ENCODE measurements at places on chromosomes 7 and 10.
A peak's percentile ranks its signal among the peaks of the same experiment; 100 is the strongest.

DNA sequence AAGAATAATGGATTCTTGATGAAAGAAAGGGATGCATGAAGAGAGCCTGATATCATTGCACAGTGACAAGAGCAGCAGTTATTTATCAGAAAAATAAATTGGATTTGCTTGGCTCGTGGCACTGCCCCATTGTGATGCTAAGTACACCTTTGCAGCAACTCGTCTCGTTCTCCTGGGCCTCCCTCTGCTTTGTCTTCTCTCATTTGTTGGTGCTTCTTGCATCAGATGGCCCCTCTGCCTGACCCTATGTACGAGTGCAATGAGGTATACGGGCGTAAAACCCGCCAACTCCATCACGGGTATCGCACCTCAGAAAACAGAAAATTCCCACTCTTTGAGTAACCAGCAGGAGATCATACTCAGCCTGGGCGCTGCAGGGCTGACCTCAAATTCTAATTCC lies 107.2 kb upstream of the C10orf90 start:
- no peak for DNase-seq

DNA sequence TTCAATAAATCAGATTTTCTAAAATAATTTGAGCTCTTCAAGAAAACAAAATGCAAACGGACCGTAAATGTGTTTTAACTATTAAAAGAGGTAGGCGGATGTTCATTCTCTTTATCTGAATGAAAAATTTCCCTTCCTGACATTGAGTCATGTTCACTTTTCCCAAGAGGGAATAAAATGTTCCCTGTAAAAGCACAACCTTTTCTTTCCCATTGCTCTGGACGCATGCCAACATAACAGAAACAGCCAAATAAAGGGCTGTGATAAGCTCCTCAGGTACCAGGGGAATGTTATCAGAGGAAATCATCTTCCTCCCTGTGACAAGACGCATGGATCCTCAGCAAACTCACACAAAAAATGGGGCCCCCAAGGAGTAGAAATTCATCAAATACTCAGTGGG lies 251.8 kb downstream of the MTERF1 start:
- no peak for DNase-seq

DNA sequence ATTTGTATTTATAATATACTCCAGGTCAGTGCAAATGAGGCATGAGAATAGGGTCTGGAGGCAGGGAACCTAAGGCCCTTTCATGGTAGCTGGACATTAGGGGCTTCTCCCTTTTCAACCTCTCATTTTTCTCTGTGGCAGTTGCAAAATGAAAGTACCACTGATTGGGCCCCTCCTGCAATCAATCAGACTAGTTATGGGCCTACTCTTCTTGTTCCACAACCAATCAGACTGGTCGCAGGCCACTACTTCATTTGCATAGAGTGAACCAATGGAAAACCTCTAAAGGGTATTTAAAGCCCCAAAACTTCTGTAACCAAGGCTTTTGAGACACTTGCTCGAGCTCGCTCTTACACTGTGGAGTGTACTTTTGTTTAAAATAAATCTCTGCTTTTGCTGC lies 10.0 kb upstream of the PRPS1L1 start:
- DNase-seq = no peak

DNA sequence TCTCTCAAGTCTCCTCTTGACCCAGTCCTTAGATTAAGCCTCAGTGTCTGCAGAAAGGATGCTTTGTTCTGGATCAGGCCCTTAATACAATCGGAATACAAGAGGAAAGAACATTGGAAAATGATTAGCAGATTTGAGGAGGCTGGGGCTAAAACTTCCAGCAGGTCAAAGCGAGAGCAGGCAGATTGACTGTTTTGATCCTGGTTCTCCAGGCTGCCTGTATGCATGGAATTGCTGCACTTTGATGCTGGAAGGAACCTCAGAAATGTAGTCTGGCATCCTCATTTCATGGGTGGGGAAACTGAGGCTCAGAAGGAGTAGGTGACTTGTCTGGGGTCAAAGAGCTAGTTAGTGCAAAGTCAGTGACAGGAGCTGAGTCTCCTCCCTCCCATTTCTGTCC lies 202.8 kb downstream of the EMX2 start:
- no peak for DNase-seq

- DNase-seq = no peak
Measured at GRCh38 chr10:14327527-14327926, 3.2 kb downstream of the FRMD4A start.

DNA sequence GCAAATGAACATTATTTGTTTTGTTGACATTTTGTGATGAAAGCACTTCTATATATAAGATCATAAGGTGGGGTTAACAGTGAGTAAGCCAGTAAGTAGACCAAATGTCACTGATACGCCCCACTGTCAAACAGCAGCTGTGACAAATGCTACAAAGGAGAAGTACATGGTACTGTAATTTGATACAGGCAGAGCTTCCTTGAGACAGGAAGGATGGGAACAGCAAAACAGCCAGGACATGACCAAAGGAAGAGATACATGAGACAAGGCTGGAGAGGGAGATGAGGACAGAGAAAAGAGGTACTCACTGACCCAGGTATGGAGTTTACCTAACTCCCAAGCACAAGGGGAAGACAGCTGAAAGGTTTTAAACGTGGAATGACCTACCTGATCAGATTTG lies 127.0 kb downstream of the SRPK2 start:
- DNase-seq = no peak

DNA sequence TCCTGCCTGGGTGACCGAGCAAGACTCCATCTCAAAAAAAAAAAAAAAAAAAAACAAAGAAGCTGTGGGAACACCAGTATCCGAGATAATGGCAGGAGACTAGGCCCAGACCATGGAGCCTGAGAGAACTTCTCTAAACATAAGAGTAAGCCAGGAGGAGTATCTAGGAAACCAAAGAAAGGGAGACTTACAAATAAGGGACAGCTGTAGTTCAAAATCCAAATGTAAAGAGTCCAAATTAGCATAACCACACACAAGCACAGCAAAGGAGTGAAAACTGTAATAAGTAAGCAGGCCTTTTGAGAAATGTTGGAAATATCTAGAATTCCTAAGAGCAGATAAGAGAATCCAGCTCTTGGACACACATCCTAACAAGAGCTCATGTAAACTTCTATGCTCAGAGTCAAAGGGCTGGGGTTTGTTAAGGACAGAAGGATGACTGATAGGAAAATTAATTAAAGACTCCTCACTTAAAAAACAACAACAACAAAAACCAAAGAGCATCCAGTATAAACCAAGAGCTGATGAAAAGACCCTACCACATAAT lies 15.8 kb downstream of the ZNF25 start:
- DNase-seq = no peak

DNA sequence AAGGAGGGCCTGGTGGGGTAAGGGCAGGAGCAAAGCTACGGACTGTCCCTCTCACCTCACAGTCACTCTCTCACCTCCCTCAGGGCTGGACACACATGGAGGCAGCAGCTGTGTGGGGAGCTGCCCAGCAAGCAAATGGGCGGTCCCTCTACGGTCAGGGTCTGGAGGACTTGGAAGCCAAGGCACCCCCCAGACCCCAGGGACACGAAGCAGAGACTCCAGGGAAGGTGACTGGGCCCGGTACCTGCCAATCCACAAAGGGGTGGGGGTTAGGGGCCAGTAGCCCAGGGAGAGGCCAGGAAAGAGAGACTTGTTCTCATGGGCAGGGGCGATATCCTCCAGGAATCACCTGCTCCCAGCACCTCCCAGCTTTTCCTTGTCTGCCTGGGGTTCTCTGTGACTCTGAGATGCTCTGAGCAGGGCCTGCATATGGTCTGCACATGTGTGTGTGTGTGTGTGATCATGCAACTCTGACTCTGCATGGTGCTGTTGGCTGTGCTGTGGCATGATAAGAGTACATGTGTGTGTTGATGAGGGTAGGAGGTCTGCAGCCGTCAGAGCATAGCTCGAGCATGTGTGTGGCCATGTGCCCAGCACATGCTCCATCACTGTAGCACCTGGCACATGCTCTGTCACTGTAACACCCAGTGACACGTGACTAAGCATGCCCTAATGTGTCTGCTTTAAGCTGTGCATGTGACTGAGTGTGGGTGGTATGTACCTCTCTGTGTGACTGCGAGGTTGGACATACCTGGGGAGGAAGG lies 4.6 kb upstream of the LDB3 start:
- DNase-seq = no peak

DNA sequence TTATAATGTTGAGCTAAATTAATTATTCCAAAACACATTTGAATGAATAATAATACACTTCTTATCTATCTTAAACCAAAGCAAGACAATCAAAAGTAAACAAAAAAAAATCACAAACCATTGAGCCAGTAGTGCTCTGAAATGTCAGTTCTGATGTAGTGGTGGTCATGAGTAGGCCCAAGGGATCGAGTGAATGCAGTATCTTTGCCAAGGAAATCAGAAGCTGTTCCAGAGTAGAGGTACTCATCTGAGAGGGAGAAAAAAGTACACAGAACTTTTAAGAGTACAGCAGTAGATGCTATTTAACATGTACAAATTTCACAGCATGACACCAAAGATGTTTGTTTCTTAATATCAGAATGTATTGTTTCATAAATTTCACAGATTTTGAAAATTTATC lies 121.5 kb downstream of the SEMA3D start:
- no peak for DNase-seq

DNA sequence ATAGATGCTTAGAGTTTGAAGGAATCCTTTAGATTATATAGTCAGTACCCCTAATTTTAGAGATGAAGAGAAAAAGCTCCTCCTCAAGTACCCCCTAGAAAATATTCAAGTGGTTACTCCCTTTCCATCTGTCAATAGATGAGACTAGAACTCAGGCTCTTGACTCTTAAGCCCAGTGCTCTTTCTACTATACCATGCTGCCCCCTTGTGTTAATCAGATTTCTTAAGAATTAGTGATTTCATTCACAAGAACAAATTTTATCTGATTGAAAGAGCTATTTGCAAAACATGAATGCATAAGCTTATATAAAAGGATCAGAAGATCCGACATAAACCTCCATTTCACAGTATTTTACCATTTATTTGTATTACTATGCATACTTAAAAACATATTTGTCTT lies 179.3 kb downstream of the TFEC start:
- DNase-seq = no peak

DNA sequence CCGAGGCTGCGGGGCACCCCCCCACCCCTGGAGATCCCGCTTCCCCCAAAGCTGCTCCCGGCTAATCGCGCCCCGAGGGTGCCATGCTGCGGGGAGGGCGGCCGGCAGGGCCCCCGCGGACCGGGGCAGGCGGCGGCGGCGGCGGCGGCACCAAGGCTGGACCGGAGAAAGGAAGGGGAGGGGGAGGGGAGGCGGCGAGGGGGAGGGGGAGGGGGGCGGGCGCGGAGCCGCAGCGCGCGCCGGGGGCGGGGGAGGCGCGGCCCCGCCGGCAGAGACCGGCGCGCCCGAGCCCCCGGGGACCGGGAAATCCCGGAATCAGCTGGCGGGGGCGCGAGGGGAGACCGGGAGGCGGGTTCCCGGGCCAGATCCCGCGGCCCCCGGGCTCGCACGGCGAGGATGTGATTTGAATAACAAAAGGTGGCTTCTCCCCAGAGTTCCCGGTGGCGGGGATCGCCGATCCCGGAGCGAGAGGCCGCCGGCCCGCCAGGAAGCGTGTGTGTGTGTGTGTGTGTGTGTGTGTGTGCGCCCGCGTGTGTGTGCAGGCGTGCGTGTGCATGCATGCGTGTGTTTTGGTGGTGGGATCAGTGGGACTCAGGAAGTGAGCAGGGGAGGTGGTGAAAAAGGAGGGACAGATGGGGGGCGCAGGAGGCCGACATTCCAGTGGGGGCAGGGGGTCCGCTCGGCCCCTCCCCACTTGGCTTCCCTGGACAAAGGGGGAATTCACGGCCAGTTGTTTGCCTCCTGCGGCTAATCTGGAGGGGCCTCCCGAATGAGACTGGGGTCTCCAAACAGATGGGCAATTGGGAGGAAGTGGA lies 99.5 kb downstream of the HIP1 start:
- peak; percentile 62 for DNase-seq

- DNase-seq = no peak
Measured at GRCh38 chr7:23759671-23760391, 49.8 kb downstream of the STK31 start.

GRCh38 chr7:137606061-137606674 lies 240.6 kb downstream of the DGKI start:
- DNase-seq = no peak

DNA sequence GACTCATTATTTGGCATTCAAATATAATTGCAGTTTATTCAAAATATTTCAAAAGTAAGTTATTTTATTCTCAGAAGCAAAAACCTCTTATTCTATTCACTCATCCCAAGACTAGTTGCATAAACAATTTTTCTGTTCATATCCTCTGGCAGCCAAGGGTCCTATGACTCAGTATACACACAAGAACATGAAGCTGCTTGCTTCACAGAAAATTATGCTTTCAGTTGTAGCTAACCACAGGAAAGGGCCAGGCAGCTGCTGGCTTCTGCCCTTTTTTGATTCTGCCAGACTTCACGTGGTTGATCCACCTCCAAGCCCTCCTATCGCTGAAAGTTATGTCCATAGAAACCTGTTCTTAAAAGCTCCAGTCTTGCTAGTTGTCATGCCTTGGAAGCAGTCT lies 108.8 kb downstream of the ABCA13 start:
- DNase-seq = no peak

DNA sequence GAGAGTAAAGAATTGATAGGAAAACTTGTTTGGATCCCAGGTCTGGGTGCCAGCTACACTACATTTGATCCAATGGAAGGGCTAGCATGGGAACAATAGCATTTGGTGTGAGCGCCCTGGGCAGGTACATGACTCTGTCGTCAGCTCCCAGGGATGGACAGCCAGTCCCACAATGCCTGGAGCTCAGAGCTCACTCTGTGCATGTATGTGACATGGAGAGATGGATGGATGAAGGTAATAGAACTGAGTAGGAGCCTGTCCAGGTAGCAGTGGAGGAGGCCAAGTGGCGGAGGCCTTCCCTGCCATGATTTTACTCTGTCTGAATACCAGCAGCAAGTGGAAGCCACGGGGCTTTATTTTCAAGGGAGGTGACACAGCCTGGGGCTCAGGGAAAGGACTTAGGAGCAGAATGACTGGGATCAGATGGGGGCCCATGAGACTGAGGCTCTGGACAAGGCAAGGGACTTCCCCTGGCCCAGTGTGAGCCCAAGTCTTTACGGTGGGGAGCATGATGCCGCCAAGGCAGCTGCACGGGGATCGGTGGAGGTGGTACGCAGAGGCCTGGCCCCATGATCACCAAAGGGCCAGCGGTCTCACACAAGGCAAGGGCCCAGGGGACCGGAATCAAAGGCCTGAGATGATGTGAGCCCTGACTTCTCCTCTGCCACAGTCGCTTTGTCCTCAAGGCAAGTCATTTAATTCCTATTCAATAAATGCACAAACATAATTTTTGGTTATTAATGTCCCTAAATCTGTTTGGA lies 5.9 kb downstream of the PTPRE start:
- no peak for DNase-seq

DNA sequence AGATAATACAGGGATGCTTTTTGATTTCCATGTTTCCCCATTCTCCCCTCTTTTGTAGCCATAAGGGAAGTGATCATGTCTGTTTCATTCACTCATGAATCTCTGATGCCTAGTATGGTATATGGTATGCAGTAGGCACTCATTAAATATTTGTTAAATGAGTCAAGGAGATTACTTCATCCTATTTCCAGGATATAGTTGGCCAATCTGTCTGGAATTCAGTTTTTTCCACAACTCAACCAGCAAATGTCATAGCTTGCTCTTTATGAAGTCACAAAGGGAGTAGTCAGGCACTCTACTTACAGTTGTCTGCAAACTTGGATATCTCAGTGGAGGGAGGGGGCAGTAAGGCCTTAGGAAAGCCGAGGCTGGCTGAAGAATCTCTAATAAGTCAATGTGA lies 853.6 kb downstream of the LRMDA start:
- no peak for DNase-seq

GRCh38 chr10:8455181-8455580 lies 400.7 kb downstream of the GATA3 start:
- no peak for DNase-seq

All from Peyer's patch (tissue), 4 donors.